ENCODE measurements at places on chromosomes 7 and 10.

DNA sequence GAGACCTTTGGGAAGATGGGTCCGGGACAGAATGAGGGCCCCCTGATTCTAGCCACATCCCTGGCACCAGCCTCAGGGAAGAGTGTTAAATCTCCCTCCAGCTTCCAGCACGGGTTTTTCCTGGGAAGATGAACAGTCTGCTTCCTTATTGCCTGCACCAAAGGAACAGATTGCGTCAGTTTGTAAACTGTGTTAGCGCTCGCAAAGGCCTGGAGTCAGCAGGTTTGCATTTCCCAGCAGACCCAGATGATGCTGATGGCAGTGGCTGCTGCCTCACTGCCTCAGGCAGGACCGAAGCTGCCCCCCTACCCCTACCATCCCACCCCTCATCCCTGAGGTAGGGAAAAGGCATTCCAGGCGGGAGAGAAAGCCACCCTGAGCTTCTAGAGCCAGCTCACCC lies 34.6 kb upstream of the LRRC4 start:
- no peak for ATAC-seq

DNA sequence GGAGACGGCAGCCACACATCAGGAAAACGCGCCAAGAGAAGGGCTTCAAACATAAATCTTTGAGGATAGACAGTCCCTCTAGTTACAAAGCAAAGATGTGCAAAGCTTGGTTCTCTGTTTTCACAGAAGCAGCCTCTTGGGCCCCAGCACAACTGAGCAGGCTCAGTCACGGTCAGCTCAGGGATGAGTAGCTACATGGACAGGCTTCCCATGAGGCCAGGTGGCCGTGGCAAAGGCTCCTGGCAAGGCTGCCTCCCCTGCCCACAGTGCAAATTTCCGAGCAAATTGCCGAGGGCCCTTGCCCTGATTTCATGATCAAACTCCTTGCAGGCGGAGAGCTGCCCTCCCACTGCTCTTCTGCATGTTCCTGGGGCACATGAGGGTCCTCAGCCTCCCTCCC lies 37.8 kb upstream of the EN2 start:
- no peak for ATAC-seq

GRCh38 chr7:26681819-26682418 lies 182.5 kb downstream of the SKAP2 start:
- ATAC-seq: peak; percentile 48

GRCh38 chr10:83104616-83105015 lies 1034.7 kb upstream of the GHITM start:
- ATAC-seq: no peak

GRCh38 chr7:28588602-28589001 lies 176.3 kb downstream of the CREB5 start:
- no peak for ATAC-seq

- no peak for ATAC-seq
Observed at GRCh38 chr10:34299105-34299611, 515.9 kb downstream of the PARD3 start.

DNA sequence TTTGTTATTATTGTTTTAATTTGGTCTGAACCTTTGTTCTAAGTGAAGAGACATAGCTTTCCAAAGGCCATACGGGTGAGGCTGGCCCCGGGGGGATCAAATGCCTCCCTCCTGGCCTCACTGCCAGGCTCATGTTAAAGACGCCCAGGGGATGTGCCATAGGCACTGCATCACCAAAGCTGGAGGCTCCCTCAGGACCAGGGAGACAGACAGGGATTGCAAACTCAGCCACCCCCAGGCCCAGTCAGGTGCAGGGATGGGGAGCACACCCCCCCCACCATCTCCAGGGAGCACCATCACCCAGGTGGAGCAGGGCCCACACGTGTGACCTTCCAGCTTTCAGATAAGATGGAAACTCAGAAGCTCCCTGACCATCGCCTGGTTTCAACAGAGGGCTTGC lies 96.0 kb upstream of the DNAAF5 start:
- no peak for ATAC-seq

GRCh38 chr10:130804281-130804680 lies 507.2 kb downstream of the TCERG1L start:
- ATAC-seq: no peak

All from esophagus mucosa (tissue), 1 donor.